ENCODE measurements at places on chromosomes 16 and 17.

DNA sequence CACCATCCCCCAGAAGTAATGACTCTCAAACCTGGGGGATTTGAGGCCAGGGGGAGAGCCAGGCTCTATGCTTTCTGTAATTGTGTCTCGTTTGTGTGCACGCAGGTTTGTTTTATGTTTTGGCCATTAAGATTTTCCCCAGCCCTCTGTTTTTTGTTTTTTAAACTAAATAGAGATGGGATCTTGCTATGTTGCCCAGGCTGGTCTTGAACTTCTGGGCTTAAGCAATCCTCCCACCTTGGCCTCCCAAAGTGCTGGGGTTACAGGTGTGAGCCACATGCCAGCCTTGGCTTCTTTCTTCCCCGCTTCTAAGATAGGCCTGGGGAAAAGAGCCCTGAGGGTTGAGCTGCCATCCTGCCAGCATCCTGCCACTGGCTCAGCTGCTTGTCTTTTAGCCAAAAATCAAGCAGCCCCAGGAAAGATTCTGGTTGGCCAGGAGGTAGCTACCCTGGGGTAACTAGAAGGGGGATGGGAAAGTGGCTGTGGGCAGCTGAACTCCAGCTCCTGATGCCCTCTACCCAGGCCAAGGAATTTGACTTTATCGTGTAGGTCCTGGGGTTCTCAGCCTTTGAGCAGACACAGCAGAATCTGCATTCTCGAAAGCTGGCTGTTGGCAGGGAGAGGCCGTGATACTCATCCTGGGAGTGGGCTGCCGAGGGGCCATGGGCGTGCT is 18.4 kb downstream of the KDM8 start:
- DNase-seq = no peak

DNA sequence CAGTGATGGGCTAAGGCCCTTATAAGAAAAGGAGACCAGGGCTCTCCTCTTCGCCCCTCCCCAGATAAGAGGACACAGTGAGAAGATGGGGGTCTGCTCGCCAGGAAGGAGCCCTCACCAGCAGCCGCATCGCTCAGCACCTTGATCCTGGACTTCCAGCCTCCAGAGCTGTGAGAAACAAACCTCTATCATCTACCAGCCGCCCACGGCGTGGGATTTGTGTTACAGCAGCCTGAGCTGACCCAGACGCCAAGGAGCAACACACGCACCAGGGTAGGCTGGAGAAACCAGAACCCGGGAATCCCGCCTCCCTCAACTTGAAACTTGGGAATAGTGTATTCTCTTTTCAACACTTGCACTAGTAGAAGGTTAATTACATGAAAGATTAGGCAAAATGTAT is 4.2 kb upstream of the ZG16B start:
- DNase-seq = no peak

DNA sequence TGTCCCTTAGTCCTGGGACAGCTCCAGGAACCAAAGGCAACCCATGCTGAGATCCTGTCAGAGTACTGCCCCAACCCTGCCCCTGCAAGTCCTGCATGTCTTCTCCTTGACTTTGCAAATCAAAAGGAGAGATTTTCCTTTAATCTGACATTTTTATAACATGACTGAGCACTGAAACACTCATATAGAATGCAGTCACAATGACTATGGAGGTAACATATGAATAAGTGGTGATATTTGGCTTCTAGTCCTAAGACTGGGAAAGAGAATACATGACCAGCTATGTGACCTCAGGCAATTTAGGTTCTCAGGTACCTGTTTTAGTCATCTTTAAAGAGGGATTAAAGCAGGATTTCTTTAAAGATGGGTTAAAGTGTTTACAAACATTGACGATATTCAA is 941.6 kb upstream of the CDH8 start:
- no peak for DNase-seq

DNA sequence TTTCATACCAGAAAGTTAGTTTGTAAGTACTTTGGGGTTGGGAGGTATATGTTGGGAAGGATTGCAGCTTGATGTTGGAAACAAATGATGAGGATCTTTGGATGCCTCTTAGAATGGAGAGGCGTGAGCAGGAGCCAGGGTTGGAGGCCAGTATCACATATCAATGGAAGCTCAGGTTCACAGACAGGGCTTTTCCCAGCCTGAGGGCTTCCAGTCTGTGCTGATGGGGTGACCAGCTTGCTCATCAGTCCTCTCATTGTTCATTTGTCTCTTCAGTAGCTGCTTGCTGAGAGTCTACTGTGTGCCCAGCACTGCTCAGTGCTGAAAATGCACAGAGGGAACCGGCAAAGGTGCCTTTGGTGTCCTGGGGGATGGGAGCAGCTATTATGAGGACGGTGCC is 5.8 kb downstream of the DNAAF1 start:
- DNase-seq = no peak

GRCh38 chr17:39600997-39601597 is 6.6 kb downstream of the NEUROD2 start:
- no peak for DNase-seq

DNA sequence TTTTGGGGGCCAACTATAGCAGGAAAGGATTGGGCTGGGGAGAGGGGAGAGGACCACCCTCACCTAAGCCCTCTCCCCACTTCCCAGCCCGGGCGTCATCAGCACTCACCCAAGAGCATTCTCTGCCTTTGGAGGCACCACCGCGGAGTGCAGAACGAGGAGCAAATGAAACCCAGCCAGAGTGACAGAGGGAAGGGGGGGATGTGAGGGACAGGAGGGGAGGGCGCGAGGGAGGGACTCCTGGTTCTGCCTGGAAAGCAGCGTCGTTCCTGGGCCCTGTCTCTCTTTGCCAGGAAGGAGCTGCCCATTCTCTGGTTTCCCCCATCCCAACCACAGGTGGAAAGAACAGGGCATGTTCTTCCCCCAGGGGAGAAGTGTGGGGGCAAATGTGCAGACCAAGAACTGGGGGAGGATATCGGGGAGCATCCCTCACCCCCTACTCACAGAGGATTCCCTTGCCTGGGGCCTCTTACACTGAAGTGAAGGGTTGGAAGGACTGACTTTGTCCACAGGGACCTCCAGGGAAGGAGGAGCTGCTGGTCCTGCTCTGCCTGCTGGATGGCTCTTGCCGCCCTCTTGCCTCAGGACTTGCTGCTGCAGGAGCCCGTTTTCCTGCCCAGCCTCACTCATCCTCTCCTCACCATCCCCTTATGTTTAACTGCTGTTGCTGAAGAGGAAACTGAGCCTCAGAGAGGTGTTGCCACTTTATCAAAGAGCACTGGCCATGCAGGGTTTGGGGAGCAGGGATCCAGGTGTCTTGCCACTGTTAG is 3.5 kb upstream of the C17orf113 start:
- DNase-seq = no peak

- no peak for DNase-seq
These were observed 16.7 kb downstream of the UNC13D start for GRCh38 chr17:75827308-75828075.

DNA sequence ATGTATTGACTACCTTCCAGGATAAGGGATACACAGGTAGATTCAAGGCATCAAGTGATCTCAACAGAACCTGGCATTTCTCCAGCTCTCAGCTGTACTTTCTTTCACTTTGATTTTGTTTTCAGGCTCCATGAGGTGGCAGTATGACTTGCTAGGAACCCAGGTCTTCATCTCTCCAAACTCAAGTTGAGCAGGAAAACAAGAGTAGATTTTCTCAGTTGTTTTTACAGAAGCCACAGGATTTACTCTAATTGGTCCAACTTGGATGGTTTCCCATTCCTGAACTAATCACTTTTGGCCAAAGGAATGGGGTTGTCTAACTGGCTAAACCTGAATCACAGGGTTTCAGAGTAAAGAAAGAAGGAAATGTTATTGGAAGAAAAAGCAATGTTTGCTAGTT is 146.6 kb downstream of the TRIM37 start:
- DNase-seq = no peak

GRCh38 chr17:39738568-39738901 is 797 bp downstream of the GRB7 start:
- no peak for DNase-seq

GRCh38 chr16:84458606-84459532 is 45.6 kb downstream of the MEAK7 start:
- no peak for DNase-seq

GRCh38 chr17:58254803-58255202 is 16.4 kb downstream of the LPO start:
- DNase-seq = no peak

GRCh38 chr16:81936209-81937000 is 74.9 kb downstream of the SDR42E1 start:
- DNase-seq = no peak

- DNase-seq = no peak
These were observed 32.1 kb downstream of the UBE2G1 start for GRCh38 chr17:4334332-4334731.

DNA sequence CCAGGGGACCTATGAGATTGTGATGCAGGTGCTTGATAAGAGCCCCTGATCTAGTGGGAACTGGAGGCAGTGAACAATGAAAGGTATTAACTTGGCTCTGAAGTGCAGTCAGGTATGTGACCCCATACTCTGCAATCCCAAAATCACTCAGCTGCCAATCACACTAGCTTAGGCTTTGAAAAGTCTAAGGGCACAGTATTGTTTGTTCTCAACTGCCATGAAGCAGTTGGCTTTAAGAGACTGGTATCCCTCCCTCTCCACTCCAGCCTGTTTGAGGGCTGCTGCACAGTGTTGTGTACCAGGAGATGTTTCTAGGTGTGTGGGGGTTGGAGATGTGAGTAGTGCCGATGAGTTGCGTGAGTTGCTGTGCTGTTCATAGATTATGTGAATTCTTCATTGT is 2.4 kb downstream of the YPEL2 start:
- no peak for DNase-seq

- no peak for DNase-seq
These were observed 4.1 kb downstream of the VASN start for GRCh38 chr16:4375717-4376116.
